ENCODE measurements at places on chromosomes 2 and 18. TPM values are rescaled to one million over a fixed set of nuclear protein-coding genes. Genes with fewer than 3 reads are reported as not detected.

Gene RUFY4
- total RNA-seq, result not detected

Gene RBM43
- total RNA-seq, result 15.8 TPM

Gene ZNF804A
- total RNA-seq, result 1.2 TPM

Gene FAM124B
- total RNA-seq, result 1.5 TPM

Gene TMEM150A
- 20.2 TPM for total RNA-seq

Gene TCF4
- total RNA-seq, result 190 TPM

DNA sequence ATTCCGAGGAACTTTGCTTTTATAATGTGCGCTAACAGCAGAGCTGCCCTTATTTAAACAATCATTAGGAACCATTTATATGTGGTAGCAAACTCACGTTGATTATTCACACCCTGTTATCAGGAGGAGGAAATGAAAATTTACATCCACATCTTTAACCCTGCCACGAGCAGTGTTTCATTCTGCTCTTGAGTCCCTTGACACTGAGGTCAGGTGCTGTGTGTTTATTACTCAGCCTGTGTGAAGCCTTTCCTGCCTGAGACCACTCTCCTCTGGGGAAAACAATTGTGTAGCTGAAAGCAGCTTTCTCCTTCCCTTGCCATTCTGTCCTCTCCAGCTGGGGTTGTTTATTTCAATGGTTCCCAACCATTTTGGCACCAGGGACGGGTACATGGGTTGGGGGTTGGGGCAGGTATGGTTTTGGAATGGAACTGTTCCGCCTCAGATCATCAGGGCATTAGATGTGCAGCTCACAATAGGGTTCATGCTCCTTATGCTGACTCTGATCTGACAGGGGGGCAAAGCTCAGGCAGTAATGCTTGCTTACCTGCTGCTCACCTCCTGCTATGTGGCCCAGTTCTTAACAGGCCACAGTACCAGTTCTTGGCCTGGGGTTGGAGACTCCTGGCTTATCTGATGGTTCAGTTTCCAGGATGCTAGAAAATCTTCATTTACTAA lies 651.1 kb downstream of the TDRD15 start:
- no peak for DNase-seq

DNA sequence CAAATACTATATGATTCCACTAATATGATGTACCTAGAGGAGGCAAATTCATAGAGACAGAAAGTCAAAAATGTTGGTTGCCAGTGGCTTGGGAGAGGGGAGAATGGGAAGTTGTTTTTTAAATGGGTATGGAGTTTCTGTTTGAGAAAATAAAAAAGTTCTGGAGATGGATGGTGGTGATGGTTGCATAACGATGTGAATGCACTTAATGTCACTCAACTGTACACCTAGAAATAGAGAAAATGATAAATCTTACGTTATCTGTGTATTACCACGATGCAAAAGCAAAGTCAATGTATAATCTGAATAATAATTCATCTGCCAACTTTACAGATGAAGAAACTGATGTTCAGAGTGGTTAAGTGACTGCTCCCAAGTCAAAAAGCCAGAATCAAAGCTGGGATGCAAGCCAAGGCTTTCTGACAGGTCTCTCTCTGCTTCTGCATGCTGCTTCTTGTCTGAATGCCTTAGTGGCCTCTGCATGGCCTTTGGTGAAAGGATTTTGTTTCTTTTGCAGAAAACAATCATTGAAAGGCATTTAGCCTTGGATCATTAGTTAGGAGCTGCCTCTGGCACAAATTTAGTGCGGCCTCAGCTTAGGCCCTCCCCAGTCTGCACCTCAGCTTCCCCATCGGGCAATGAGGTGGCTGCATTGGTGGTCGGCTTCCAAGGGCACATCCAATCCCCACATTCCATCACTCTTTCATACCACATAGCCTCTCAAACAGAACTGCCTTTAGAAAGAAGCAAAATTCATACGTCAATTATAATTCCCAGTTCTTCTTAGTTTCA lies 46.5 kb upstream of the MYCN start:
- DNase-seq, result peak; percentile 32

GRCh38 chr2:231124838-231125568 lies at the start of gene HTR2B:
Gene HTR2B (minus strand): TSS chr2:231125042. CDS start chr2:231123764, 1,278 bp downstream.
- no peak for DNase-seq

GRCh38 chr2:231604101-231604684 lies 11.5 kb downstream of the TEX44 start:
- DNase-seq, result peak; percentile 50

DNA sequence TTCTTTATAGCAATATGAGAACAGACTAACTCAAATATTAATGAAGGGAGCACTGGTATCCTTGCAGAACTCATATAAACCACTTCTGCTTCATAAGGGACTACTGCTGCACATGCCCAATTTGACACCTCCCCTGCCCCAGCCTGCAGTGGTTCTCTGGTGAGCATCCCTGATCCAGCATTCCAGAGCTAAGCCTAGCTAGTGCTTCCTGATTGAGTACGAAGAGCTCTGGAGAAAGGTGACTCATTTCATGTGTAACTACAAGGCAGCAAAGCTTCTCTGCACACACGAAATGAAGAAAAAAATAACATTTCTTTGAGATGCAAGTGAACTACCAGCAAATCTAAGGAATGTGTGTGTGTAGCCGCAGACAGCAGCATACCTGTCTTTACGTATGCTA lies 22.8 kb upstream of the ADNP2 start:
- DNase-seq, result no peak

GRCh38 chr2:240179186-240179815 lies 38.8 kb upstream of the OTOS start:
- no peak for DNase-seq

- DNase-seq, result peak; percentile 60
These were observed 35.5 kb upstream of the CTDP1 start for GRCh38 chr18:79644006-79644665.

DNA sequence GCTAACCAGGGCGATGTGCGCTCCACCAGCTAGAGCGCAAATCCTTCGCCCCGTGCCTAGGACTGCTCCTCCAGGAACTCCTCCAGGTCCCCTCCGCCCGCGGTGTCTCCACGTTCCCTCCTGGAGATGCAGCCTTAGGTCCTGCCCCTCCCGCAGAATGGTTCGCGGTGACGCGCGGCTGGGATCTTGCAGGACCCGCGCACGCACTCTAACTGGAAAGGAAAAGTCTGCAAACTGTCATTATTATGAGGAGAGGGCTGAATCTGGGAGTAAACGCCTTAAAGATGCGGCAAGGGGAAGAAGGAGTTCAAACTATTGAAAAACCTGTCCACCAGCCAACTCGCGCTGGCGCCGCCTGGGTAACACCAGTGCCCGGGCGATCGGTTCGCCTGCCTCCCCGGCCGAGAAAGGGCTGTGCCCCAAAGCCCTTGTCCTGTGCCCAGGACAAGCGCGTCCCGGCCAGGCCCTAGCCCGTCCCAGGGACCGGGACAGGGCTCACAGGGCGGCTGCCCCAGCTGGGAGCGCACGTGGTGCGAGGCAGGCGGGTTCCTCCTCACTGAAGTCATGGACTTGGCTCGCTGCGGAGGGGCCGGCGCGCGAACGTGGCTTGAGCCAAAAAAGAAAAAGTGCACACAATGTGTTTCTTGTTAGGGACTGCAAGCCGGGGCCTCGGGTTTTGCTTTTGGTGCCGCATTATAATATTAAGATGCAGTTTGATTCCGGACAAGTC lies 5.5 kb upstream of the ID2 start:
- peak; percentile 90 for DNase-seq

DNA sequence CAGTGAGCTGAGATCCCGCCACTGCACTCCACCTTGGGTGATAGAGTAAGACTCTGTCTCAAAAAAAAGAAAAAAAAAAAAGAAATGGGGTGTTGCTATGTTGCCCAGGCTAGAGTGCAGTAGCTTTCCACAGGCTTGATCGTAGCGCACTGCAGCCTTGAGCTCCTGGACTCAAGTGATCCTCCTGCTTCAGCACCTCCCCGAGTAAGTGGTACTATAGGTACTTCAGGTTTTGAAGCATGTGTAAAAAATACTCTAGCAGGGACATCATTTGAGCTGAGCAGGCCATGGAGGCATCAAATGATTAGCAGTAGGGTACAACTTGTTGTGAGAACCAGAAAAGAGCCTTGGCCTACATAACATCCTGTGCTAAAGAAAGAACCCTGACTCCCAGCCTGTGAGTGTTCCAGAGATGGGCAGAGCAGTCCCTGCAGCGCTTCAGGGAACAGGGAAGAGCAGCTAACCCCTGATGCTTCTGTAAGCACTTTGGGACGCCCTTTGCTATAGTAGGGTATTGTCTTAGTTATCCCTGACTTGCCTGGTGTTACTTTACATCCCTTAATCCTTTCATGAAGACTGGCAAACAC lies 119.1 kb downstream of the NEDD4L start:
- no peak for DNase-seq

- peak; percentile 90 for DNase-seq
These were observed at the start of gene SH3YL1 for GRCh38 chr2:263774-264492. Gene SH3YL1 (minus strand): TSS chr2:264032. CDS start chr2:263984, 48 bp downstream.

DNA sequence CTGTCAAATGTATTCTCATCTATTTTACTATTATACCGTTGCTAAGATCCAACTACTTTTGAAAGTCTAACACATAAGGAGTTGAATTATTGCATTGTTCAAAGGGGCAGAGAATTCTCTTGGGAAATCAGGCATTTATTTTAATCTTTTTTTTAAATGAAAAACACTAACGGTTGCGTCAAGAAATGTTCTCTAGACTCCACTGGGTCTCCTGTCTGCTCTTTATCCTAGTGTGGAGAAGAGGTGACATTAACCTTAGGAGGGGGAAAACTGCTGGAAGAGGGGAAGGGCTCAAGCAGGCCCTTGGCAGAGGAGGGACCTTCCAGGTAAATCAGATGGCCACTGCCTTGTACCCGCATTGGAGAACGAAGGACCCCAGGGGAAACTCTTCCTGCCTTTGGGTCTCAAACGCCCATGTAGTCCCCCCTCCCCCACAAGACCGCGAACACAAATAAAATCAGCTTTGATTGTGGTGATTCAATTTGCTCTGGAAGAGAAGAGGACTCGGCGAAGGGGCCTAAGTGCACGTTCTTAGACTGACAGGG lies 1.1 kb upstream of the APCDD1 start:
- DNase-seq, result no peak

- DNase-seq, result no peak
These were observed 731.7 kb upstream of the REG3G start for GRCh38 chr2:78293768-78294167.

GRCh38 chr2:226791056-226791486 lies 8.5 kb downstream of the IRS1 start:
- DNase-seq, result no peak

- peak; percentile 61 for DNase-seq
These were observed 9.2 kb downstream of the ALLC start for GRCh38 chr2:3667151-3667631.

DNA sequence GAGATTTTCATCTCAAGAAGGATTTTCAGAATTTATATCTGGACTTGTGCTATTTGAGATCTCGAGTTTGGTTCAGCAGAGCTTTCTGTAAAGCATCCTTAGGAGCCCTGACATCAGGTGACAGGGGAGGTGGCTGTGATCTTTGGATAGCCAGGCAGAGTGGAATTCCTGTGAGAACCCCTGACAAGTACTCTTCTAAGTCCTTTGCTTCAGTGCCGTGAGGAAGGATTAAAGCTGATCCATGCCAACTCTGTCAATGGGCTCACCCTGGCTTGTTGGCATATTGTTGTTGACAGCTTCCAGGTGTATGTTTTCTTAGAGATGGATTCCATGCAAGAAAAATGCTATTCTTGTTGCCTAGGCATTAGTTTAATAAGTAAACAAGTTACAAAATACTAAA lies 38.0 kb upstream of the NFE2L2 start:
- peak; percentile 79 for DNase-seq

- no peak for DNase-seq
These were observed 142.9 kb upstream of the MEX3C start for GRCh38 chr18:51340332-51340731.

GRCh38 chr2:192098814-192099491 lies 95.8 kb downstream of the TMEFF2 start:
- DNase-seq, result no peak

DNA sequence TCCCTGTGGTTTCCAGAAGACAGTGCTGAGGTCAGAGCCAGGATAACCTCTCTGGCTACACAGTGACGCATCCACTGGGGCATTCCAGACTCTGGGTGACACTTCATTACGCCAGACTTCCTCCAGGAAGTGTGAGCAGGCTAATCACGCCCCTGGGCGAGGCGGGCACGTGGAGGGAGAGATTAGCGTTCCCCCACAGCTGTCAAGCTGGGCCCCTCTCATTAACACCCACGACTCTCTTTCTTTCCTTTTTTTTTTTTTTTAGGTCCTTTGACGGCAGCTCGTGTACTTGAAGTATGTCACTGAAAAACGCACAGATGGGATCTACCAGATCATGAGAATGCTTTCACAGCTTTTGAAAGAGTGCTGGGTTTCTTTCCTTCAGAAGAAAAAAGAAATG lies 274.6 kb downstream of the AFF3 start:
- no peak for DNase-seq

DNA sequence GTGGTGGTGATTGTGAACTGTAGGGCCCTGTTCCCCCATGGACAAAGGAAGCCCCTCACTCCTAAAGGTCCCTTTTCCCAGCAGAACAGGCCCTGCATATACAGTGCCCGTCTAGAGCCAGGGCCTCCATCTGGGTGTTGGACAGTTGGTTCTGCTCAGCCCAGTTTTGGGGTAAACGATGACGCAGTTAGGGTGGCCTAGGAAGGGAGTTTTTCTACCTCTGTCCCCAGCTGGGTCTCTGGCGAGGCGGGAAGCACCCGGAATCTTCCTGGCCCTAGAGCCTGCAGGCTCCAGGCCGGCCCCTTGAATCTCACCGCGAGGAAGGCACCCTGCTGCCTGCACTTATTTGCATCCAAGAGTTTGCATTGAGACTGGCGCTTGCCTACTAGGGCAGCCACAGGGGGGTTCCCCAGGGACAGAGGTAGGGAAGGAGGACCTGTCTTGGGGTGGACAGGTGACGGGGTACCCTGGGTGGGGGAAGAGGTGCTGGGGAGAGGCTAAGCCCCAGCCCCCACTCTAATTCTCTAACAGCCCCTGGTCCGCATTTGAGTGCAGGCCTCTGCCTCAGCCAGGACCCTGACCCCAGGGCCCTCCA lies 529 bp upstream of the MTA3 start:
- peak; percentile 39 for DNase-seq

DNA sequence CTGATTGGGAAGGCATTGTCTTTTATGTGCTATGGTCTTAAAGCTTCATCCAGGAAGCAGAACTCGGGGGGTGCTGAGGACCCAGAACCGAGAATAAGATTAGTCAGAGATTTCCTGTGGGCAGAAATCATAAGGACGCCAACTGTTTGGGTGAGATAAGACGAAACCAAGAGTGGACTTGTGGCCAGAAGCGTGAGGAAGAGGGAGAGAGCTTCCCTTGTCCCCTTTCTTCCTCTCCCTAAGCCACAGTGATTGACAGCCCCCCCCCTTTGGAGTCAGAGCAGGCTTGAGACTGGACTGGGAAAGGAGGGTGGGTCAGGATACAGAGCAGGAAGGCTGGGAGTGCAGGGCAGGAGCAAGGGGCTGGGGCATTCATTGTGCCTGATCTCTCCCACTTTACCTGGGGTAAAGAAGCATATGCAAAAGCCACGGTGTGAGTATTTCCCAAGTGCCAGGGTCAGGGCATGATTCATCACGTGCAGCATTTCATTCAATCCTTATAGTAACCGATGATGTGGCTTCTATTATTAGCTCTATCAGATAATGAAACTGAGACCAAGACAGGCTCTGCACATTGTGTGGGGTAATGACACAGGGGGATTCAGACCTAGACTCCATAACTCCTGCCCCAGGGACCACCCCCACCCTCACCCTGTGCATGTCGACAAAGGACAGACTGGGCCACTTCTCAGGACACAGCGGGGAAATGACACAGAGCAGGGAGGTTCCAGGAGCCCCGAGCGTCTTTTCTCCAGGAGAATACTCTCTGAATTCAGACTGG lies 3.0 kb upstream of the IL1RN start:
- no peak for DNase-seq

- DNase-seq, result peak; percentile 70
These were observed 10.0 kb downstream of the RNF144A start for GRCh38 chr2:6927186-6927585.
